ENCODE measurements at places on chromosomes 13 and 19.

DNA sequence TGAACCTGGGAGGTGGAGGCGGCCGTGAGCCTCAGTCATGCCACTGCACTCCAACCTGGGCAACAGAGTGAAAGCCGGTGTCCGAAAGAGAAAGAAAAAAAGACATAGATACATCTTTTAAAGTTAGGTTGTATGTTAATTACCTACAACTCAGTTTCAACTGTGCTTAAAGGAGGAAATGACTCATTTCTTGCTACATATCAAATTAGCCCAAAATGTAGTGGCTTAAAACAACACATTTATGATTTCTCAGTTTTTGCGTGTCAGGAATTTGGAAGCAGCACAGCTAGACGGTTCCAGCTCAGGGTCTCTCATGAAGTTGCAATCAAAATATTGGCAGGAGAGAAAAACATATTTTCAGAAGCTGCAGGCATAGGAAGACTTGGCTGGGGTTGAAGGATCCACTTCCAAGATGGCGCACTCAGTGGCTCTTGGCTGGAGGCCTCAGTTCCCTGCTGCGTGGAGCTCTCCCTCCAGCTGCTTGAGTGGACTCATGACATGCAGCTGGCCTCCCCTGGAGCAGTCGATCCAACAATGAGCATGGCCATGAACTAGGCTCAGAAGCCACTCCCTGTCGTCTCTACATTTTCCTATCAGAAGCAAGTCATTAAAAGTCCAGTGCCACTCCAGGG lies 7.1 kb downstream of the LDLR start:
- no peak for DNase-seq

DNA sequence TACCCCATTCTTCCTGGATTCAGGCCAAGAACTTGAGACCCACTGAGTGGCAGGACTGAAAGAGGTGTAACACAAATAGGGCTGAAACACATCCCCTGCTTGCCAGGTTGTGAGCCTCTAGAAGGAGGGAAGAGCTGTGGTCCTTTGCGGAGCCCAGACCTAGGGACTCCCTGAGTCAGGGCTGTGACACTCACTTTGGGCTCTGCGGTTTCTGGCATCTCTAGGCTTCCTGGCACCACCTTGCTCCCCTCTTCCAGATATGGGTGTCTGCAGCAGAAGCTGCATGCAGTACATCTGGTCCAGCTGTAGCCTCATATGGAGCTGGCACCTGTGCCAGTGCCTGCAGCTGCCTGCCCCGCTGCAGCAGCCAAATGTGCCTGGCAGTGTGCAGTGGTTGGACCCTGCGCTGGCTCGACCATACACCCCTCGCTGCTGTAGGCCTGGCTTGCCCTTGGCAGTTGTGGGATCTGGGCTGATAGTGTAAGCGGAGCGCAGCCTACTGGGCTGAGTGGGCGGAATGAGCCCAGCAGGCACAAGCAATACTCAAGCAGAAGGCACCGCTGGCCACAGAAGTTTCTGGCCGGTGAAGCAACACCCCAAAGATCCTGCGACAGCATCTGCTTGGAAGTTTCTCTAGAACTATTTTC lies 290.4 kb downstream of the SLITRK6 start:
- DNase-seq, result no peak

GRCh38 chr19:38425222-38425809 lies 703 bp downstream of the RASGRP4 start:
- no peak for DNase-seq

DNA sequence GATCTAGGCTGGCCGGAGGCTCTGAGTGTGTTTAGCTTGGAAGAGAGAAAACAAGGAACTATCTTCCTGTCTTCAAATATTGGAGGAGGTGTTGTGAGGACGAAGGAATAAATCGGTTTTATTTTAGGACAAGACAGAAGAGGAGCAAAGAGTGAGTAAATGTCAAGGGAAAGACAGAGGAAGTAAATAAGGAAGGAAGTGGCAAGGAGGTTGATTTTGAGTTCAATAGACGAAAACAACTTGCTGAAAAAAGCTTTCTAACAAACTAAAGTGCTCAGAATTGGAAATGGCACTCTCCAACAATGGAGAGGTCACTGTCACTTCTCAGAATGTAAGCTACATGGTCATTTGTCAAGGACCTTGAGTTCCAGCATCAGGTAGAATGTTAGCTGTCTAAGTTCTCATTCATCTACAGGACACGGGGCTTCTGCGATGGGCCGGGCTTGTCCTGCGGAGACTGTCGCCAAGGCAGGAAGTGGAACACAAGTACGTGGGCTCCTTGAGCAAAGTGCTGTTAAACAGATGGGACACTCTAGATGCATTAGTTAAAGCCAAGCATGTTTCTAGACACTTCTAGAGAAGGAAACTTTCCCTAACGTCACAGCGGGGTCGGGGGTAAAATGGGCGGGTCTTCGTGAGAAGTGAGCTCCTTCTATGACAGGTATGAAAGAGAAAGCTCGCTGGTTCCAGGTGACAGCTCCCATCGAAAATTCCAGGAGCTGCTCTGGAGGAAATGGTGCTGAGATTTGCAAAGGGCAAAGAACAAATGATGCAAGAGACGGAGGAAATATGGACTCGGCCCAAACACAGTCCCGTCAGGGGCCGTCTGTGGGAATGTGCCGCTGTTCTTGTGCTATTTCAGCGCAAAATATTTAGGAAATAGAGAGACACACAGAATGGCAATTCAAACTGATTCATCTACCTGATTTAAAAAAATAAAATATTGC lies 103.9 kb upstream of the UBL3 start:
- no peak for DNase-seq

DNA sequence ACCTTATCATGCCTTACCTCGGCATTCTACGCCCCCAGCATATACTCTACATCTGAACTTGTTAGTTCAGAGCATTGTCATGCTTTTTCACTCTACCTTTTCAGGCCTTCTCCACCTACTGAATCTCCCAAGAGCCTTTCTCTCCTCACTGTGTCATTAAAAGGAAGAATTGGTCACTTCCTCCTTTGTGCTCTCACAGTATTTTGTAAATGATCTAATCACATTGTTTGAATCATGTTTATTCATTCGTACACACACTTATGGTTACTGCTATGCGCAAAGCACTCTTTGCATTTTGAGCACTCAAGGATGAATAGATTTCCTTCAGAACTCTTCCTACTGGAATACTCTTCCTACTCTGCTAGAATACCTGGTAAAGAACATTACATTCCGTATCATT lies 15.8 kb upstream of the ELF1 start:
- no peak for DNase-seq

DNA sequence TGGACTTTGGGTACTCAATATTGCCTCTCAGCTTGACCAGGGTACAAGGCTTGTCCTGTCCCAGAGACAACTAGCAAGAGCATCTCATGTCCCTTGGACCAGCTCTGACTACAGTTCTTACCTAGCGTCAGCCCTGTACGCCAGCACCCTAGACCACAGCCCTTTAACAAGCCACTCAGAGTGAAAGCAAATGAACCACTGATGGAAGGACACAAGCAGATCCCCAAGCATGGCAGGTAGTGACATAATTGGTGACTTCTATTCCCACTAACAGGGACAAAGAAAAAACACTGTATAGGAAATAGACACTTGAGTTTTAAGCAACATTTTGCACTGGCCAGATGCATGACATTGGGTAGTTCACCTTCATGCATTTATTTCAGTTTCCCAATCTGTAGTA lies 8.8 kb upstream of the LRCH1 start:
- no peak for DNase-seq
